ENCODE measurements at places on chromosomes 2 and 18.

DNA sequence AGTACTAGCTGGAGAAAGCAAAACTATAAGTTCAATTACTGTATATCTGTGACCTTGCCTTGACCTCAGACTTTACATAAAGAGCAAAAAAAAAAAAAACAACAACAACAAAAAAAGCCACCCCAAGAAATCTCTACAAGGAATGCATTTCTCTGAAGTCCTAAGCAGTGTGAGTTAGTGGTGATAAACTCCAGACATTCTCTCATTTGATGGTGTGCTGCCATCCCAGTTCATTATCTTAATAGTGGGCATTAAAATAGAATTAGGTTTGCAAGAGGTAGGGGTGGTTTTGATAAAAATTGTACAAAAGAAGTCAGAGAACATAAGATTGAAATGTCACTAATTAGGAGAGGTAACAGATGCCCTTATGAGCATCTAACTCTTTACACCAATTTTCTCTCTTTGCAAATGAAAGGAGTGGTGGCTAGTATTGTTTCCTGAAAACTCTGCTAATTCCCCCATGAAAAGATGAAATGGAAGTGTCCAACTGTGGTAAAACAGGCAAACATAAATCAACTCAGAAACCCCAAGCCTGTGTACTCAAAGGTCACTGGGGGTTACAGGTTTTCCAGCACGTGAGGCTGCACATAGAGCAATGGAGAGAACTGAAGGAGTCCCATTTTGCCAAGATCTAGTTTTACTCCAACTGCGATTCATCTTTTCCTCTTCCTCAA is 131.9 kb downstream of the MEIS1 start:
- DNase-seq: no peak

DNA sequence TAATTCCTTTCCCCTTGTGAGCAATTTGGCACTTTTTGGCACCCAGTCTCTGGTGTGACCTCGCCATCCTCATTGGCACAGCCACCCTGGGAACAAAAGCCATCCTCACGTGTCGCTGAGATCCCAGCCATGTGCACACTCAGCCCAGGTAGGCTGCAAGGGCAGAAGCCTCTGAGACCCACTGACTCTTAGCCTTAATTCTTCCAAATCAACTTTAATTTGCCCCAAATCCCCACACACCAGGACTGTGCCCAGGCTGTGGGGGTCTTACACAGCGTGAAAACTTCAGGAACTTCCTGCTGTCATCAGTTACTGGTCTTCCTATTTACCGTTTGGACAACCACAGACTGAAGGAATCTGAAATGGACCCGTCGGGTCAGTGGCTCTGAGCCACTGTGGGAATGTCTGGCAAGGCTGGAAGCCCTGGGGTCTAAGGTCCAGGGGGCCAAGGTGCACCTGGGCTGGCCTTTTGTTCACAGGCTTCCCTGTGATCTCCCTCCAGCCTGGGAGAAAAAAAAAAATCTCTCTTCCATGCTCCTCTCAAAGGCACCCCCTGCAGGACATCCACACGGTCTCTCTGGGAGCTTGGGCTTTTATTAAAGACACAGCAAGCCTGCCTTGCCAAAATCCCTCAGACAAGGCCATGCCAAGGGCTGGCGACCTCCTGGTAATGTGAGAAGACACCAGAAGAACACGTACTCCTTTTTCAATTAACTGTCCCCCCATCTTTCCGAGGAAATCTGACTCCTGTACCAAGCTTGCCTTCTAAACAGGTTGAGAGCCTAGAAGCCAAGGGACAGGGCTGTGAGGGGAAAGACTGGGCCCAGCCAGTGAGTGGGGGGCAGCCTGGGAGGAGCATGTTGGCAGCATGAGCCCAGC is 42.1 kb upstream of the LAPTM4A start:
- no peak for DNase-seq

DNA sequence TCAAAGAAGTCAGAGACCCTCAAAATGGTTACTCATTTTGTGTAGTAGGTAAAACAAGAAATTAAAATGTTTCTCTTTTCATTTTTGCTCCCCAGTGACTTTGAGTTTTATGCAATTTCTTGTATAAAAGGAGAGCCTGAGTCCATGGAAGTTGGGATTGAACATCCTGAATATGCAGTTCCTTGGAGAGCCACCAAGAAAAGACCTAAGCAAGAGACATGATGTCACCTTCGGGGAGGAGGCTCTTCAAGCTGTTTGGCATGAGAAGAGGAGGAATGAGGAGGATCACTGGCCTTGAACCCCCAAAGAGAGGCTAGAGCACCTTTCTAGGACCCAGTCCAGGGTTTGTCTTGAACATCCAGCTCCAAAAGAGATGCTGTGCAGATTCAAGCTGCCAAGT is 83.5 kb upstream of the STPG4 start:
- no peak for DNase-seq

DNA sequence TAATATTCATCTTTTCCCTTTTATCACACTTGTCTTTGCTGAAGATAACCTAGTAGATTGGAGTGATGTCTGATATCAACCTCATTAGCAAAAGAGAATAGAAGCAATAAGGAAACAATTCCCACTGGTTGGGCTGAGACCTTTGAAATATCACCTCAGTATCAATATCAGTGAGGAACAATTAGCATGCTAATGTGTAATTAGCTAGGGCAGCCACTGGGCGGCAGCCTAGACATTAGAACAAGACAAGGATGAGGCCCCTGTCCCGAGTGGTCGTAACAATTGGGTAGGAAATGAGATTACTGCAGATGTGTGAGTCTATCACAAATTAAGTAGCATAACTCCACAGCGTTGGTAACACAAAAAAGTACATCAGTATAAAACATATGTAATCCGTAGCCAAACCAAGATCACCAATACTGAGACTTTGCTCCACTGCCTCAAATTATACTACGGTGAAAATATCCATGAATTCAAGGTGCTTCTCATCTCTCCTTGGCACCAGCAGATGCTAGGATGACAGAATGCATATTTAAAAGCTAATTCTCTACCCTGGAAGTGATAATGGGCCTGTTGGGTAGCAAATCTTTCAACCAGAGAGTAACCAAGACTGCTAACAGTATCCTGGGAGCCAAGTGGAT is 99.1 kb downstream of the ALPK2 start:
- DNase-seq: peak; percentile 61

GRCh38 chr2:190482451-190482850 is 52.1 kb downstream of the NEMP2 start:
- no peak for DNase-seq

- DNase-seq: no peak
Observed at GRCh38 chr2:30948130-30948529, 140.9 kb upstream of the CAPN13 start.
